ENCODE measurements at places on chromosomes 5 and 9. TPM values are rescaled to one million over a fixed set of nuclear protein-coding genes. Genes with fewer than 3 reads are reported as not detected.

Gene KCNV2
- total RNA-seq = not detected

Gene F2RL2
- total RNA-seq = 3.7 TPM

Gene RARS1
- 95.4 TPM for total RNA-seq

Gene LHFPL2
- total RNA-seq = 72.6 TPM

Gene DDX4
- not detected for total RNA-seq

Gene ARHGEF39
- total RNA-seq = 16.6 TPM

Gene MRPL22
- total RNA-seq = 66.1 TPM

Gene SNCAIP
- total RNA-seq = not detected

Gene SLC6A7
- not detected for total RNA-seq

Gene SLC36A3
- not detected for total RNA-seq

Gene NR5A1
- 0.09 TPM for total RNA-seq

Gene PCDHA1
- total RNA-seq = 0.15 TPM

Gene FKTN
- total RNA-seq = 8.4 TPM

Gene LEAP2
- 0.86 TPM for total RNA-seq

Gene WNT8A
- total RNA-seq = not detected
